Stimulated activated CD8-positive, alpha-beta memory T cell treated with anti-CD3 and anti-CD28 coated beads, Interleukin-15, amount 100 ng/mL, for 24 hours (primary cell): ENCODE measurements at places on chromosomes 5 and 9.

GRCh38 chr5:76544268-76544926, 78.8 kb downstream of the F2RL2 start:
- no peak for DNase-seq

DNA sequence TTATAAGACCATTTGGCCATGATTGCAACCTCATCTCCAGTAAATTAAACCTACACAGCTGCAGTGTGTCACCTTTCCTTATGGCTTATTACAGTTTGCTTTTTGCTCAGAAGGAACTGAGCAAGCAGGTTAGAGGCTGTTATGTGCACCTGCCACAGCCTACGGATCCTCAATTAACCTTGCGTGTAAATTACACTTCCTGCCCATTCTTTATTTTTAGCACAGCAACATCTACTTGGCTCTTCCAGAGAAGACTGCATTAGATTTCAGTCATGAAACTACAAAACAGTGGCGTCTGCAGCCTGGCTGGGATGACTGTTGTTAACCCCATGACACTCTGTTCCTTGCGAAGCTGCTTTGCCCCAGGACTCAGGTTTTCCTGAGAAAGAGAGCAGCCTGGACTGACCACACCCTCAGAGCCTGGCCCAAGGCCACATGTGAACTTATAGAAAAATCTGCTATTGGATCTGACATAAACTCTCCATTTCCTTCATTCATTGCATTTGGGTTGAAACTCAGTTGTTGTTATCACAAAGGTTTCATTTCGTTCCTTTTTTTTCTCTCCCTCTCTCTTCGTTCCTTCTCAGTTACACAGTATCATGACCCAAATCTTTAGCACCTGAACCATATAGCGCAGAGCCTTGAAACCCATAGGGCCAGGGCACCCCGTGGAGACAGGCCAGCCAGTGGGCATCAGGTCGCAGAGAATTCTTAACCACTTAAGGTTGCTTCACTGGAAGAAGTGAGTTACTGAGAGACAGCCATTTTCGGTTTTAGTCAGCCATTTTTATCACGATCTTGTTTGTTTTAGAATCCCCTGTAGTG, 138.6 kb downstream of the PALM2AKAP2 start:
- no peak for DNase-seq

GRCh38 chr9:37025071-37025822, 8.8 kb downstream of the PAX5 start:
- DNase-seq, result no peak

DNA sequence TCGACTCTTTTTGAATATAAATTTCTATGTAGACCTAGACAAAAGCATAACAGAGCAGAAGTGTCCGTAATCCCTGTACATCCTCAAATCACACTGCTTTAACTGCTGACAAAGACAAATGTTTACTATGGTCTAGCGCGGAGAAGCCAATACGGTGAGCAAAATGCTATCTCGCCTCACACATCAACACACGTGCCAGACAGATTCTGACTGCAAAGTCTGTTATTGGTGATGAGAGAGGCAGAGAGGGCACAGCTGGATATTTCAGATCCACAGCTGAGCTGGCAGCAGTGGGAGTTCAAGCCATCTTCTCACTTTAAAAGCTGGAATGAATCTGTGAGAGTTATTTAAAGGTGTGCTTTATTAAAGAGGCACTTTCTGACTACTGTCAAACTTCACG, 124.3 kb downstream of the ARL15 start:
- no peak for DNase-seq

DNA sequence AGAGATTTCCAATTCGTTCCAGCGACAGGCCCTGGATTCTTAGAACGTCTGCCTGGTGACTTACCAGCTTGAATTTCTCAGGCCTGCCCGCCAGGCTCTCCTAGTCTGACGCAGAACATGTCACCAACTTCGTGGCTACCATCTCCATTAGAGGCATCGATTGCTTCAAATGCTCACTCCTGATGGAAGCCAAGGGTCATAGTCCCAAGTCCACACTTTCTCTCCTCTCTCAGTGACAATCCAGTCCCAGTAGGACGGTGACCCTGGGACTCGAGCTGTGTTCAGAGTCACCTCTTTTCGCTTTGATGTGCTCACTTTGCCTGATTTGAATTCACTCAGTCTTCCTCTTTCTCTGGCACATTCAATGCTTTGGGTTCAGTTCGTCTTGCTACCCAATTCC, 94.8 kb downstream of the GADD45G start:
- no peak for DNase-seq

DNA sequence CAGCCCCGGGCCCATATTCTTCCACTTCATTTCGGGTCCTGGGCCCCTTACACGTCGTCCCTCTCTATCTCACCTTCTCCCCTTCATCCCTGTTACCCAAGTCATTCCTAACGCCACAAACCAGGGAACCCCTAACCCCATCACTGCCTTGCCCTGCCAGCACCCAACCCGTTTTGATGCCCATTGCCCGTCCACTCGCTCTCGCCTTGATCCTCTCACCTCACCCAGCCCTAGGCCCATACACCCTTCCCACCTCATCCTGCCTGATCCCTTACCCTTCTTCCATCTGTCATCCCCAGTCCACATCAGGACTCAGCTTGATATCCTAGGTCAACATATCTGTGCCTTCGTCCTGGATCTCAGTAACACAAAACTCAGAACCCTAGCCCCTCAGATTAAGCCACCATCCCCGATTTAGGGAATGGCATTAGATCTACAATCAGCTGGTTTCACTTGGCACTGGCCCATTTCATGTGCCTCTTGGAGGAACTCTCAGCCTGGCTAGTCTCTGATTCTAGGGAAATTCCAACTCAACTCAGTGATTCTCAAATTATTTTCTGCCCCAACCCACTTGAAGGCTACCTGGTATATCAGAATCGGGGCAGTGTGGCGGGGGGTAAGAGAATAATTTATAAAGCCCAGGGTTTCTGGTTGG, 489 bp downstream of the CHMP5 start:
- DNase-seq, result no peak

DNA sequence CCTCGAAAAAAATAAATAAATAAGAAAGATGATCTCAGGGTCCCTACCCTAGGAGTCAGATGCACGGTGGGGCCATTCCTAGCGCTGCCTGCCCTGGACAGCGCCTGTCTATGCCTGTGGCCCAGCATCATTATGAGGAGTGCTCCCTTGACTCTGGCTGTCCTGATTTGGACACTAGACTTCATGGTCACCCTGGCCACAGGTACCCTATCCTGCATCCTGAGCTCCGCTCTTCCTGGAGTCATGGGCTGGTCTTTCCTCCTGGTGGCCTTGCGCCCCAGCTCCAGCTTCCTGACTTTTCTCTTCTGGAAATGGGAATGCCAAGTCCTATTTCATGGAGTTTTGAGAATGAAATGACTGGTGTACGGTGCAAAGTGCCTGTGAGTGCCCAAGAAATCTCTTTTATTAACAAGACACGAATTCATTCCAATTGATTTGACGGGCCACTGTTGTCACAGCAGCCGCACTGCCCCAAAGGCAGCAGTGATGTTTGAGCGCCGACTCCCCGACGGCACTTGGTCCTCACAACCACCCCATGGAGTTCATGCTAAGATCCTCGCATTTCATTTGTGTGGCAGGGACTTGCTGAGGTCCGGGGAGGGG, 564 bp upstream of the AIF1L start:
- DNase-seq, result no peak

DNA sequence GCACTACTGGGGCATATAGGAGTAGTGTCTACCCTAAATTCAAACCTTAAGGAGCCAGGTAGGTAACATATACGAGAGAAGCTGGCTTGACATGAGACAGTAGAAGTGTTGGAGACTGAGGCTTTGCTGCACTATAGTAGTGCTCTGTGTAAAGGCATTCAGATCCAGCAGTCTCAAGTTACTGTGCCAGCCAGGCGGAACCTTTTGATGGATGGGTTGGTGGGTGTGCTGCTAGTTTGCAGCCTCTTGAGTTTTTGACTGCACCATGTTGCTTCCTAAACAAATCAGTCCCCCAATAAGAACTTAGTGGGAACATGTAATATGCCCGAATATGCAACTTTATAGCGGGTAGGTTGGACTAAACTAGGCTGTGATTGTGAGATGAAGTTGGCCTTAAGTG, 1.5 kb downstream of the CLTA start:
- DNase-seq, result no peak

DNA sequence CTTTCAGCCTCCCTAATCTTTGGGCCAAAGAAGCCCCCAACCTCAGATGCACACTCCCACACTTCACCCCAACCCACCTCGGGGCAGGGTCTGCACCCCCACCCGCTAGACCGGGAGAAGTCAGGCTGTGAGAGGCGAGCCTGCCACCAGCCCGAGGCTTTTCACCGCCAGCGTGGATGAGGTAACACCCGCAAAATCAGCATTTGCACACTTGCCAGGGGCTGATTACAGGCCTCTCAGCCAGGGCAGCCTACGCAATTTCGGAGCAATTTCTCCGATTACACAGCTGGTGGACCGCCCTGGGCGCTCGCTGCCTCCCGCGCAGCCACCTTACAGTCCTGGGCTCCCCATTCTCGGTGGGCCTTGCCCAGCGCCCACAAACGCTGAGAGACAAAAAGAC, 68.5 kb downstream of the FOXD1 start:
- no peak for DNase-seq

- DNase-seq, result no peak
These were observed 22.6 kb upstream of the ASPN start for GRCh38 chr9:92504881-92505280.

- DNase-seq, result no peak
These were observed 45.2 kb downstream of the TLE4 start for GRCh38 chr9:79616971-79617370.

GRCh38 chr9:133991214-133991921, 756 bp downstream of the VAV2 start:
- no peak for DNase-seq

GRCh38 chr9:13900449-13900848, 413.5 kb downstream of the NFIB start:
- no peak for DNase-seq
